ENCODE measurements at places on chromosomes 2 and 18.
A peak's percentile ranks its signal among the peaks of the same experiment; 100 is the strongest.

GRCh38 chr2:238892796-238893195, 44.9 kb downstream of the TWIST2 start:
- DNase-seq, result no peak

DNA sequence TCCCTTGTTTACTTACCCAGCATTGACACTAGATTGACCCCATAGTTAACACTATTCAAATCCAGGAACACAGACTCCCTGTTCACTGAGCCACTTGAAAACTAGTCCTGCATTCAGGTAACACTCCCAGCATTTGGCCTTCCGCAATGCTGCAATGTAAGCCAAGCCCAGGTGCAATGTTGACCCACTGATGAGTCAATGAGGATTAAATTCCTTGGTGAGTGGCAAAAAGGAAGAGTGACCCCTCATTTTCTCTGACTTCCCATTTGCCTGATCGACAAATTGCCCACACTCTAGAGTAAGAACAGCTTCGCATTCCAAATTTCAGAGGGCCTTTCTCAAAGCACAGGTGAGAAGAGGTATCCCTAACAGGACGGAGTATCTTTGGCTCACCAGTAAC, 251.9 kb downstream of the FBXO15 start:
- no peak for DNase-seq

GRCh38 chr2:162118166-162119031, 33.6 kb downstream of the GCG start:
- peak; percentile 53 for DNase-seq

DNA sequence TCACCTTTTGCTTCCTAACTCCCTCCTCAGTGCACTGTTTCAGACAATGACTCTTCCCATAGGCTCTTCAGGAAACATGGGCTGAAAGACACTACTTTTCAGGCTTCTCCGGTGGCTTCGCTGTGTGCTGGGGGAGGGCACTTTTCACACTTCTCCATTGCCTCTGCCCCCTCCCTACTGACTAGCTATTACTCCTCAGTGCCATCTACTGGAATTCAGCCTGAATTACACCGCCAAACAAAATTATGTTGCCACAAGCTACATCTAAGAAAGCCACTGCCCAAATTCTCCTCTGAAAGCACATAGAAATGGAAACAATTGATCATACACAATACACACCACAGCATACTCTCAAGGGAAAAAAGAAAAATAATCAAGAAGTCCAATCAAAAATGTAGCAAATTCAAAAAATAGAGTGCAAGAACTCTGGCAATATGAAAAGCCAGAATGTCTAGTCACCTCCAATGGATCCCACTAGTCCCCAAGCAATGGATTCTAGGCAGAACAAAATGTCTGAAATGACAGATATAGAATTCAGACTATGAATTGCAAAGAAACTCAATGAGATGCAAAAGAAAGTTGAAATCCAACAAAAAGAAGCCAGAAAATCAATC, 1139.4 kb upstream of the GYPC start:
- no peak for DNase-seq

- no peak for DNase-seq
Measured at GRCh38 chr2:48026865-48027264, 120.6 kb upstream of the FBXO11 start.

DNA sequence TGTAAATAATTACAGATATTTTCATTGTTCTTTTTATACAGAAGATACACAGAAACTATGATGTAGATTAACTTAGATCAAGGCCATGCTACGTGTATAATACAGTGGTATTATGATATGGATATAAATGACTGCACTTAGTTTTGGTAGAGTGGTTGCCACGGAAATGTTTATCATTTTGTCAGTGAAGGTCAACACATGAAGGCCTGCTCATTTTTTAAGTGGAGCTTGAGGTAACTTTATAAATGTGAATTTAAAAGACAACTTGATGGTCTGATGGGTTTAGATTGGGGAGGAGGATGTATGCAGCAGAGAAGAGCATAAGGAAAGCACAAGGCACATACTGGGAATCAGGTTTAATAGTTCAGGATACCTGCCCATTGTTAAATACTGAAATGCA, 14.4 kb upstream of the BBS5 start:
- no peak for DNase-seq

DNA sequence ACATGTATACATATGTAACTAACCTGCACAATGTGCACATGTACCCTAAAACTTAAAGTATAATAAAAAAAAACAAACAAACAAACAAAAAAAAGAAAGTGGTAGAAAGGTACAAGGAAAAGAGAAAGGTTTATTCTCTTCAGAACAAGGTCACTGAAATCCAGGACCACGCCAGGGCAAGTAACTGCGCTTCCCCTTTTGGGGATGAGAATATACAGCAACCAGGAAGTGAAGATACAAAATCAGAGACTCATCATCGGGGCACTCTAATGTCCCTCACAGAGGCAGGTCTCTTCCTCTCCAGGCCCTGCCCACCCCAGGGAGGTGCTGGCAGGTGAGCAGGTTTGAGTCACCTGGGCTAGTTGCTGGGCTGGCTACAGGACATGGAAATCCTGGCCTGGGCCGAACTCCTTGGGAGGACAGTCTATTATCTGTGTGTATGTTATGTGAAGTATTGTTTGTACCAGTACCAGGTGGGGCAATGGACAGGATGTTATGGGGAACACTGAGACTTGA, 100.4 kb upstream of the GPR45 start:
- no peak for DNase-seq

- no peak for DNase-seq
Measured at GRCh38 chr2:220117025-220117424, 489.6 kb downstream of the SLC4A3 start.

DNA sequence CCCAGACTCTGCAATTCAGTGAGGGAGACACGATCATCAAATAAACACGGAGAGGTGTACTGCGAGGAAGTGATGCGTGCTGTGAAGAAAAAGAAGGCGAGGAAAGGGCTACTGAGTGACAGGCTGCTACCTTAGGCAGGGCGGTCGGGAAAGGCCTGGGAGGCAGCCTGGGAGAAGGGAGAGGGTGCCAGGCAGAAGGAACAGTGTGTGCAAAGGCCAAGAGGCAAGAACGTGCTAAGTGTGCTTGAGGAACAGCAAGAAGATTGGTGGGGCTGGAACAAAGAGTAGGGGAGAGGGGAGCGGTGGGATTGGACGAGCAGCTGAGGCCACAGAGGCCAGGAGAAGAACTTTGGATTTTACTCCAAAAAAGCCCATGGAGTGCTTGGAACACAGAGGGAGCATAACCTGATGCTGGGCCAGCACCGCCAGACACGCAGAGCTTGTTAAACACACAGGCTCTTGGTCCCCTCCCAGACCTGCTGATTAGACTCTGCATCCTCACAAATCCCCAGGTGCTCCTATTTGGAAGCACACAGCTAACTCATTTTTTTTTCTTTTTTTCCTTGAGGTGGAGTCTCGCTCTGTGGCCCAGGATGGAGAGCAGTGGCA, 30.4 kb downstream of the SERTAD2 start:
- no peak for DNase-seq

DNA sequence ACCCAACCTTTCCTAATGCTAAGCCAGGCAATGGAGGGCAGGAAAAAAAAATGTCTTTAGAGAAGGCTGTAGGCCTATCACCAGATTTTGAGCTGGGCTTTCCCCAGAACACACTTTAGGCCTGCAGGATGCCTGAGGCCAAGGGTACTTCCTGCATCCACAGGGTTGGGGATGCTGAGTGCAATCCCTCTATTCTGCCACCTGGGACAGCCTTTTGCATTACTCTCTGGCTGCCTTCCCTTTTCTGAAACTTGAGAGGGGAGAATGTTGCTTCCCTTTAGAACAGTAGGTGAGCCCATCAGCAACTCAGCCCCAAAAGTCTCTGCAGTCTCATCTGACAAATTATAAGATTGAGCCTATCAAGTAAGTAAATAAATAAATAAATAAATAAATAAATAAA, 195.2 kb downstream of the SLC8A1 start:
- no peak for DNase-seq

DNA sequence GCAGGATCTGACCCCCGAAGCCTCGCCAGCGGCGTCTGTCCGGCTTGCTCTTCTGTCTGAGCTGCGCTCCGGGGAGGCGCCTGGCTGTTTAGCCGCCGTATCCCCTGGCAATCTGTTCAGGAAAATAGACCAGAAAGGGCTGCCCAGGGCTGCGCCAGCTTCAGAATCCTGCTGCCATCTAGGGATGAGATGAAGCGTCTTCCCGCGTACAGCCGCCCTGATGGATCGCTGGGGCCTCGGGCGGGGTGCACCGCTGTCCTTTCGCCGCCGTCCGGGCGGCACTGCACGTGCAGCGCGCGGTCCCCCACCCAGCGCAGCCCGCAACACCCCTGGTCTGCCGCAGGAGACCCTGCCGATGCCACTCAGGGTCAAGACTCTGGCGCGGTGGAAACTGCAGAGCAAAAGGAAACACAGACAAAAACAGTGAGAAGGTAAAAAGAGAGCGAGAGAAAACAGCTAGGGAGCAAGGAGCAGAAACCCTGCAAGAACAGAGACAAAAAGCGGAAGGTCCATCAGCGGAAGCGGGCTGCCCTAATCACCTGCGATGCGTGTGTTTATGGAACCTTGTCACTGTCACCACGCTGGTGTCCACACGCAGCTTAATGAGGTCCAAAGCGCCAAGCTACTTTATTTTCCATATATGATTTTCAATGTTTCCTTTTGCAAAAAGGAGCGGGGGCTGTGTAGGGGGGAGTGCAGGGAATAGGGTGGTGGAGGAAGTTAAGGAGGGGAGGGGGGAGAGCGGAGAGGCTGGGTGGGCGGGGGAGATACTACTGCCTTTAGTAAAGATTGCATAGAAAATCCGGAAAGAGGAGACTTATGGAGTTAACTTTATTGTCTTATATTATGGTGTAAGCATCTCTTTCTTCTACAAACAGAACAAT, 2113.3 kb upstream of the PIK3C3 start:
- no peak for DNase-seq

GRCh38 chr2:131521961-131522781, 5.5 kb upstream of the CCDC74A start:
- no peak for DNase-seq

GRCh38 chr2:132757002-132757589, 87.1 kb upstream of the LYPD1 start:
- no peak for DNase-seq

- no peak for DNase-seq
Measured at GRCh38 chr2:107197594-107198294, 311.8 kb upstream of the ST6GAL2 start.

DNA sequence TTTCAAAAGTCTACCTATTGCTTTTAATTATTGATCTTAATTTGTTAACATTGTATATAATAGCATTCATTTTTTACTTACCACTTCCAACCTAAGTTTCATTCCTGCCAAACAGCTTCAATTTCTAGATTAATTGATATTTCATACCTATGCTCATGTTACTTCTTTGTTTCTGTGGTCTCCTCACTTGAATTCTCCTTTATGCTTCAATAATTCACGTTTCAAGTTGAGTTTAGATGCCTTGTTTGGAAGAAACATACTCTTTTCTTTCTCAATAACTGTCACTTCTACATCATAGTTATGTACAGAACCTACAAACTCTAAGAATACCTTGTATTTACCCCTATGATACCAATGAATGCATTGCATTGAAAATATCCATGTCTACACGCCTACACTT, 862.2 kb upstream of the LRATD1 start:
- no peak for DNase-seq

DNA sequence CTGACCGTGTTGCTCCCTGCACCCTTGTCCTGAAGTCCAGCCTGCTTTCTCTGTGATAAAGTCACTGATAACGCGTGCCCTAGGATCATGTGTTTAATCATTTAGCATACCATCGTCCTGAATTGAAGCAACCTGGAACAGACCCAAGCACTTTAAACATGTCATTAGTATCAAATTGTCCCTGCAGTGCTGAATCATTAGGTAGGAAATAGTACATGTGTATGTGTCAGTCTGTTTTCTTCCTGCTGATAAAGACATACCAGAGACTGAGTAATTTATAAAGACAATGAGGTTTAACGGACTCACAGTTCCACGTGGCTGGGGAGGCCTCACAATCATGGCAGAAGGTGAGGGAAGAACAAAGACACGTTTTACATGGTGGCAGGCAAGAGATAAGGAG, 2.8 kb downstream of the ASB18 start:
- DNase-seq, result no peak

DNA sequence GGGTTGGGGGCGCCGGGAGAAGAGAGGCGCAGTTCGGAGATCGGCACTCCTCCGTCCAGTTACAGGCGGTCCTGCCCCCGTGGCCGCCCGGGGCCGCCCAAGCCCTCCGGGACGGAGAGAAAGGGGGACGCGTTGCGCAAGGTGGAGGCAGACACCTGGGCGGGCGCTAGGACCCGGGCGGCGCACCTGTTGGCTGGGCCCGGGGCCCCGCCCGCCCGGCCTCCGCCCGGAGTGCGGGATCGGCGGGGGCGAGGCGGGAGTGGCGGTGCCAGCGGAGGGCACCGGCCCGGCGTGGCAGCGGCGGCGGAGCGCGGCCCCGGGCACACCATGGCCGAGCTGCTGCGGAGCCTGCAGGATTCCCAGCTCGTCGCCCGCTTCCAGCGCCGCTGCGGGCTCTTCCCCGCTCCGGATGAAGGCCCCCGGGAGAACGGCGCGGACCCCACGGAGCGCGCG, at the start of gene SGPP2:
Gene SGPP2, plus strand, starts transcription at position 268 of the 453 bp plus-strand sequence. Its CDS starts 60 bp downstream, at position 328.
- DNase-seq, result no peak

GRCh38 chr2:105309147-105309545, 20.4 kb downstream of the TGFBRAP1 start:
- DNase-seq, result no peak

DNA sequence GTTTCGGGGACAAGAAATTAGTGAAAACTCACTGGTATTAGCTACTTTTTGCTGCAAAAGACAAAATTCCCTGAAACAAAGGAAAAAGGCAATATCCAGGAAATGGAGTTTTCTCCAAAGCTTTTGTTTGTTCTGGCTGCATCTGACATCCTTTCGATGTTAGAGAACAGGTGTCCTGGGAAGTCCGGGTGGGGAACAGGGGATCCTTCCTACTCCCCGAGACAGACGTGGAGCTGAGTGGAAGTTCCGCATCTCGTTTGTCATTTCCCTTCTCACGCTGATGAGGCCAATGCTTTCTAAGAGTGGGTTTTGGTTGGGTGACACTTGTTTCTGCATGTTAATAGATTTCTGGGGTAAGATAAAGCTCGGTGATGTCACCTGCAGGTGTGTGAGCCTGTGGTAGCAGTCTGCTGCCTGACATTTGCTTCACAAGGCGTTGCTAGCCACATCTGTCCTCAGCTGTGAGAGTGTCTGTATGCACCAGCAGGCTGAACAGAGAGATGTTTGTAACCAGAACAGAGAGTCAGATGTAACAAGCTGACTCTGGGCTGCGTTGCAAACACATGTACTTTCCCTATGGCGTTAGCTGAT, 125.9 kb downstream of the ACOXL start:
- no peak for DNase-seq

- DNase-seq, result no peak
Measured at GRCh38 chr2:108924580-108925251, 64.3 kb downstream of the EDAR start.

DNA sequence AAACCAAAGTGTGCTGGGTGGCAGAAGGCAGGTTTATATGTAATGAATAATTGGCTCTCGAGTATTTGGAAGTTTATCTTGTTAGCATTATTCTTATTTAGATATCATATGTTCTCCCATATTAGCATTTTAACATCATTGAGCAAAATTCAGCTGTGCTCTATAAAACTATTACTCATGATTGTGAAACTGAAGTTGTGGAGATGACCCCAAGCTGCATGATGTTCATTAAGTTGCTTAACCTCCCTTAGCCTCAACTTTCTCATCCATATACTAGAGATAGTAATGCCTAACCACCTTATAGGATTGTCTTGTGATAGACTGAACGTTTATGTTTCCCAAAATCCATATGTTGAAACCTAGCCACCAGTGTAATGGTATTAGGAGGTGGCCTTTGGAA, 346.3 kb downstream of the SATB2 start:
- DNase-seq, result no peak
